ENCODE measurements at places on chromosomes 6 and 20.

DNA sequence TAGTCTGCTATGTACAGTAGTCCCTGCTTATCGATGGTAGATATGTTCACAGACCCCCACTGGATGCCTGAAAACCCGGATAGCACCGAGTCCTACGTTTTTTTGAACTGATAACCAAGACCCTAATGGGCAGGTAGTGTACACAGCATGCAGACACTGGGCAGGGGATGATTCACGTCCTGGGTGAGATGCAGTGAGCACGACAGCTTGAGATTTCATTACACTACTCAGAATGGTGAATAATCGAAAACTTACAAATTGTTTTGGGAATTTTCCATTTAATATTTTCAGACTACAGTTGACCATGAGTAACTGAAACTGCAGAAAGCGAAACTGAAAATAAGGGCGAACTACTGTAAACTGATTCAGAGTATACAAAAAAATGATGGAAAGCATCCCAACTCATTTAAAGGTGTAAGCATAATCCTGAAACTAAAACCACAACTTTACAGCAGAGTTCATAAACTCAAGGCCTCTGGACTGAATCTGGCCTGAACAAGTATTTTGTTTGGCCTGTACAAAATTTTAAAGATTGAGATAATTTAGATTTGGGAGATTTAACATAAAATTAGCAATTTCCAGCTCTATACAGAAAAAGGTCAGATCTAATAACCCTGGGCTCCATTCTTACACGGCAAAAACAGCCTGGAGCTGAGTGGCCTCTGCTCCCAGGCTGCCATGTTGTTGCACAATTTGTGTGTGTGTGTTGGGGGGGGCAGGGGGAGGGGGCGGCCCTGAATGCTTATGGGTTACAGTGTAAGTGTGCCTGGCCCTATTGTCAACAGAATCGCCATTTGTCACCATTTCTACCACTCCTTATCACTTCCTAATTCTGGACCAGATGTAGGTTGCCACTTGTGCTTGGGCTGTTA, 34.9 kb downstream of the RNF24 start:
- DNase-seq, result peak; percentile 77
- H3K36me3 ChIP-seq, result peaks cover 13% of the 10 kb centered on the region
- peaks cover 41% of the 10 kb centered on the region for H3K4me1 ChIP-seq
- peak overlapping the region; percentile 17 for H3K4me3 ChIP-seq
- peak overlapping the region; percentile 86 for H3K27ac ChIP-seq
- H3K27me3 ChIP-seq, result no peaks in the 10 kb centered on the region

DNA sequence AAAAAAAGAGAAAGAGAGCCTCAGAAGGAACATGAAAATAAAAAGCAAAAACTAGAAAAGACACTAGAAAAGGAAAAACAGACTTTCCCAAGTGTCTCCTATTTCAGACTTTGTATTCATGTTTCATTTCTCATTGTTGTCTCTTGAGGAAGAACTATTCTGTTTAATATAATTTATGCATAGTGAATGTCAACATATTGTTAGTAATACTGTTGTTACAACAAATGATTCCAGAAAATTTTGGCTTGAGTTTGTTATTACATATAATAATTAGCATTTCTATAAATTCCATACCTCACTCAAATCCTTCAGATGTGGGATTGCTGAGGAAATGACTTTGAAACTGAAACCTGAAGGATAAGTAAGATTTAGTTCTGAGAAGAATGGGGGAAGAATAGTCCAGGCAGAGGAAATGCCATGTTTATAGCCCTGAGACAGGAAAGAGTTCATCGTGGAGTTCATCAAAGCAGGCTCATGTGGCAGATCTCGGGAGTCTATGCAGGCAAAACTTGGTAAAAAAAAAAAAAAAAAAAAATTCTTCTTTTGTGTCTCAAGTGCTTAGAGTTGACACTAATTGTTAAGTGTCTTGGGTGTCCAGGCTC, 53.1 kb upstream of the EIF2S2 start:
- H3K4me3 ChIP-seq, result no peak overlapping the region
- H3K27me3 ChIP-seq, result no peaks in the 10 kb centered on the region
- H3K27ac ChIP-seq, result no peak overlapping the region

- no peaks in the 10 kb centered on the region for H3K27me3 ChIP-seq
- no peaks in the 10 kb centered on the region for H3K36me3 ChIP-seq
- no peak overlapping the region for H3K4me3 ChIP-seq
- H3K4me1 ChIP-seq, result no peaks in the 10 kb centered on the region
- no peak for DNase-seq
Observed at GRCh38 chr6:68196645-68197044, 438.4 kb upstream of the ADGRB3 start.

DNA sequence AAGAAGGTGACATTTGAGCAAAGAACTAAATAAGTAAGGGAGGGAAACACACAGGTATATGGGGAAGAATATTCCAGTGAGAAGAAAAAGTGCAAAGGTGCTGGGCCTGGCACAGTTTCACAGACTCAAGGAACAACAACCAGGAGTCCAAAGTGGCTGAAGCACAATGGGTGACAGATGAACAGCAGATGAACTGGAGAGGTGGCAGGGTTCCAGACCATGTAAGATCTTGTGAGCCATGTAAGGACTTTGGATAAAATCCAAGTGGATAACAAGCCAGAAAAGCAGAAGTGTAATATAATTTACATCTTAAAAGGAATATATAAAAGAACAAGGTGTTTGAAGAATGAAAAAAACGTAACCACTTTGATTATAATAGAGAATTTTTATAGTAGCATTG, 87.9 kb downstream of the MMS22L start:
- peaks cover 53% of the 10 kb centered on the region for H3K36me3 ChIP-seq
- no peak overlapping the region for H3K27ac ChIP-seq
- DNase-seq, result no peak
- H3K4me1 ChIP-seq, result no peaks in the 10 kb centered on the region
- H3K4me3 ChIP-seq, result no peak overlapping the region

- peaks cover 4% of the 10 kb centered on the region for H3K27me3 ChIP-seq
- H3K4me3 ChIP-seq, result no peak overlapping the region
- DNase-seq, result no peak
- no peaks in the 10 kb centered on the region for H3K36me3 ChIP-seq
Observed at GRCh38 chr6:125950293-125950692, 6.3 kb upstream of the HINT3 start.

DNA sequence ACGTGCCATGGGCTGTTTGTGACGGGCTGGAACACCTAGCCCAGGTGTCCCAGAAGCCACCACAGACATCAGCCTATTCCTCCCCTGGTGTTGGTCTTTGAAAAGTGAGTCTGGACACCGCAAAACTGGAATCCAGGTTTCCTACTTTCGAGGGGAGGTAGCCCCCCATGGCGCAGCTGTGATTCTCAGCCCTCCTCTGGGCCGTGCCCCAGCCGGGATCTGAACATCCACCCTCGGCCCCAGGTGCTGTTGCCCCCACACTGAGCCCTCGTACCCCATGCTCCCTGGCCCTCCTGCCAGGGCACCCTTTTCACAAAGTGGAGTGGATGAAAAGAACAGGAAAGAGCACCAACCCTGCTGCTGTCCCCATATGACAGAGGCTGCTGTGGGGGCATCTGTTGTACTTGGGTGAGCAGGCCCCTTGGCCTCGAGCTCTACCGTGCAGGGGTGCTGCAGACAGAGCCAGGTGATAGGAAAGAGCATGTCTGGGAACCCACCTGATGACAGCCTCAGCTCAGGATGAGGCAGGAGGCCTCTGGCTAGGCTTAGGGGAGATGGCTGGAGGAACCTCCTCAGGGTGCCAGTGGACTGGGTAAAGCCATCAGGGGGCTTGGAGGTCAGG, 18.8 kb upstream of the MAS1L start:
- H3K27me3 ChIP-seq, result peaks cover 9% of the 10 kb centered on the region
- H3K27ac ChIP-seq, result no peak overlapping the region
- DNase-seq, result no peak
- no peaks in the 10 kb centered on the region for H3K36me3 ChIP-seq

- H3K27ac ChIP-seq, result no peak within 1 kb of the TSS
- no peaks in the 10 kb centered on the region for H3K27me3 ChIP-seq
- no peak for DNase-seq
- H3K36me3 ChIP-seq, result no peaks in the 10 kb centered on the region
Observed at GRCh38 chr20:1001911-1002681, at the start of gene RSPO4. Gene RSPO4, minus strand, starts transcription at chr20:1002311. Its CDS starts 147 bp downstream, at chr20:1002164.

- H3K36me3 ChIP-seq, result no peaks in the 10 kb centered on the region
- peaks cover 9% of the 10 kb centered on the region for H3K4me1 ChIP-seq
- H3K4me3 ChIP-seq, result no peak overlapping the region
- peak; percentile 8 for DNase-seq
- no peak overlapping the region for H3K27ac ChIP-seq
Observed at GRCh38 chr6:151325075-151326050, 66.0 kb downstream of the ZBTB2 start.

- no peaks in the 10 kb centered on the region for H3K36me3 ChIP-seq
- H3K27ac ChIP-seq, result no peak within 1 kb of the TSS
- no peaks in the 10 kb centered on the region for H3K4me1 ChIP-seq
- no peaks in the 10 kb centered on the region for H3K27me3 ChIP-seq
- H3K4me3 ChIP-seq, result no peak within 1 kb of the TSS
Observed at GRCh38 chr20:18057101-18057993, at the start of gene OVOL2. Gene OVOL2, minus strand, starts transcription at chr20:18057916. Its CDS starts 282 bp downstream, at chr20:18057634.

- DNase-seq, result peak; percentile 38
- H3K4me1 ChIP-seq, result no peaks in the 10 kb centered on the region
- H3K36me3 ChIP-seq, result no peaks in the 10 kb centered on the region
- H3K27me3 ChIP-seq, result peaks cover 19% of the 10 kb centered on the region
- no peak overlapping the region for H3K4me3 ChIP-seq
Observed at GRCh38 chr6:40845553-40845952, 193.5 kb downstream of the UNC5CL start.

DNA sequence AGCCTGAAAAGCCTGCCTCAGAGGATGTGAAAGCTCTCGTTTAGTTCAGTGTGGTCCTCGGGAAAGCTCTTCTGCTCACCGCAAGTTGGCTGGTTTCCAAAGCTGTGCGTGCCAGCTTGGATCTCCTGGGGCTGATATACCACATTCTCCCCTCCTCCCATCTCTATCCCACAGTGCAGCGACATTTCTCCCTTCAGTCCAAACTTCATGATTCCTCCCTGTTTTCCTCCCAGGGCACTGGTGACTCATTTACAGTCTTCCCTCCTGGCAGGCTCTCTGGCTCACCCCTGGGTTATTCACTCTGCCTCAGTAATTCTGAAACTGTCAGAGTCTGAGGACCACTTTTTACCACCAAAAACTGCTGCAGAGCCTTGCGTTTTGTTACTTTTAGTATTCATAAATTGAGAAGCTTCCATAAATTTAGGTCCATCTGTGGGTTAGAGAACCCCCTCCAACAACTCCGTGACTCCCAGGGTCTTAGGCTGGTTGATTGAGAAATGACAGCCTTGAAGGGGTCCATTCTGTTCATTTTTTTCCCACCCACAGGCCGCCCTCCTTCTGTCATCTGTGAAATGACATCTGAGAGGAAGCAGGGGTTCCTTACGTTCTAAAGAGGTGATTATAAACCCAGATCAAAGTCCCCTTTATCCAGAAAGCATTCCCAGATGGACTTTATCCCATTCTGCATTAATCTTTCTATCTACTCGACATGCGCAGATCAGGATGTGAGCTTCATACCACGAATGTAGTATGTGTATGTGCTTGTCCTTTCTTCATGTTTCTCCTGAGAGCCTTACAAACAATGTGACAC, 6.1 kb downstream of the TRIM10 start:
- no peak for DNase-seq
- H3K27ac ChIP-seq, result no peak overlapping the region
- no peak overlapping the region for H3K4me3 ChIP-seq
- H3K36me3 ChIP-seq, result no peaks in the 10 kb centered on the region
- no peaks in the 10 kb centered on the region for H3K4me1 ChIP-seq
- peaks cover 28% of the 10 kb centered on the region for H3K27me3 ChIP-seq

DNA sequence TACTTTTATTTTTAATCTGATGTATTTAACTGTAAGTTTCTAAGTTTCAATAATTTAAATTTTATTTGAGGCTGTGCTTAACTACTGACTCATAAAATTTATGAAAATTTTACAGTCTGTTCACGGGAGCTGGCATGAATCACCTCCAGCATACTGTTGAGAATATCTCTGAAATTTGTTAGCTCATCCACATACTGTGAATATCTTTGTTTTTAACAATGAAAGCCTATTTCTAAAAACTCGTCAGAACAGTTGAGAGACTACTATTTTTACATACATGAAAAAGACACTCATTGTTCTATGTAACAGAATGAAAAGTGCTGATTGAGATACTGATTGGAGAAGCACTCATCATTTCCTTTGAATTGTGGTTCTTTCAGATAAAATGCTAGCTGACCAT, 749.3 kb downstream of the TENT5A start:
- no peaks in the 10 kb centered on the region for H3K4me1 ChIP-seq
- no peak for DNase-seq
- no peaks in the 10 kb centered on the region for H3K27me3 ChIP-seq
- no peaks in the 10 kb centered on the region for H3K36me3 ChIP-seq

DNA sequence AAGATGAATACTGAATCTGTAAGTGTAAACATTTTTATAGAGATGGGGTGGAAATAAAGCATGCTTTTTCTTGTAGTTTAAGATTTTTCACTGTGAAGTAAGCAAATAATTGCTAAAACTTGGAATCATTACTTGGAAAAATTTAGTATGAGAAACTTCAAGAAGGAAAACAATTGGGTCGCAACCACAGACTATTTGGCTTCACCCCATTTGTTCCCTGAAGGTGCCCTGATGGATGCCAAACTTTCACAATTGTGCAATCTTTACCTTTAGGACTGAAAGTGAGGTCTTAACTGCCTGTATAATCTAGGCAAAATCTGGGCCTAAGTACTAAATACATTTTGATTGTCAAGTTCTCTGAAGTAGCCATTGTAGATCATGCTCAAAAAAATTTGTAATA, 330.1 kb downstream of the HDGFL1 start:
- H3K4me1 ChIP-seq, result no peaks in the 10 kb centered on the region
- no peak overlapping the region for H3K27ac ChIP-seq
- no peak overlapping the region for H3K4me3 ChIP-seq
- no peaks in the 10 kb centered on the region for H3K27me3 ChIP-seq

GRCh38 chr20:57312138-57312537, 17.5 kb upstream of the SPO11 start:
- H3K27ac ChIP-seq, result no peak overlapping the region
- peaks cover 54% of the 10 kb centered on the region for H3K27me3 ChIP-seq
- DNase-seq, result no peak
- no peak overlapping the region for H3K4me3 ChIP-seq
- no peaks in the 10 kb centered on the region for H3K4me1 ChIP-seq

DNA sequence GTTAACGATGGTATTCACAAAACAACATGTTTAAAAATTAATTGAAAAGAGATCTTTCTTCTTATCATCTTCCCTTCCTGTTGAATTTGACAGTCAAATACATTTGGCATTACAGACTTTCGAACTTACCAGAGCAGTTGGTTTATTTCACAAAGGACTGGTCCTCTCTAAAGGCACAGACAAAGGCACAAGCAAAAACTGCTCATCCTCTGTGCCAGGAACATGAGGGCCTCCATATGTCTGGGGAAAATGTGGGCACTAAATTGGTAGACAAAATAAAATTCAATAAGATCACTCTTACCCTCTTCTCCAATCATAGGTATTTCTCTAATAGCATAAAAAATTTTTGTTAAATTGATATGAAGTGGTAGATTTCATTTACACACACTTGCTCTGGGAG, 40.4 kb downstream of the SYNE1 start:
- no peak for DNase-seq
- H3K27me3 ChIP-seq, result no peaks in the 10 kb centered on the region
- H3K4me3 ChIP-seq, result no peak overlapping the region

Data from DND-41 (cell line).